ENCODE measurements at places on chromosomes 2 and 18. TPM values are rescaled to one million over a fixed set of nuclear protein-coding genes. Genes with fewer than 3 reads are reported as not detected.

Gene ADD2
- total RNA-seq, result 1.3 TPM

DNA sequence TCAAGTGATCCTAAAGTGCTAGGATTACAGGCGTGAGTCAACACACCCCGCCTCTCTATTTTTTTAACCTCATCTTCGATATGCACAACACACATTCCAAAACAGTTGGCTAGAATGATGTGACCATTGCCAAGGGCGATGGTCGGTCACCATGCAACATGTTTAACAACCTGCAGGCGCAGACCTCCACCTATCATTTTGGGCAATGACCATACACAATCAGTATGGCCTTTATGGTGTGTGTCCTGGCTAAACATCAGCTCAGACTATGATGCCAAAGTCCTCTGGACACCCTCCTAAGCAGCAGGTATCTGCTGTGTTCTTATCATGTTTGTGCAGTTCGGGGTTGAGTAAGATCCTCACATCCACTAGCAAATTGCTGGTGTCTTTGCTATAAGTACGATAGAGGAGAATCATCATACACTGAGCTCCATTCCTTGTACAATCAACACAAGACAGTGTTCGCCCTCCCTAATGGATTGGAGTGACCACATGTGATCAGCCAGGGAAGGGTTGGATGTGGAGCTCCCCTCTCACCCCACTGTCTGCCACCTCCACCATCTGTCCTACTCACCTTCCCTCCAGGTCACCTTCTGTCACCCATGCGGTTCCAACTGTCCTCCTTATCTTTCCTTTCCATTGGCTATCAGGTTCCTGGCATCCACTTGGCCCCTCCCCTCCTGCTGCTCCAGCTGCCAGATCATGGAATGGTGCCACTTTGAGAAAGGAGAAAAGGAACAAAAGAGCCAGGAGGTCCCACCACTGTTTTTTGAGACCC, 7.9 kb upstream of the RNF152 start:
- no peak for DNase-seq

Gene FLACC1
- 6.6 TPM for total RNA-seq

Gene VWC2L
- not detected for total RNA-seq

GRCh38 chr2:55620123-55620779, 2.8 kb upstream of the PPP4R3B start:
- DNase-seq, result no peak

- DNase-seq, result no peak
Observed at GRCh38 chr18:13145636-13146190, 72.8 kb upstream of the LDLRAD4 start.

DNA sequence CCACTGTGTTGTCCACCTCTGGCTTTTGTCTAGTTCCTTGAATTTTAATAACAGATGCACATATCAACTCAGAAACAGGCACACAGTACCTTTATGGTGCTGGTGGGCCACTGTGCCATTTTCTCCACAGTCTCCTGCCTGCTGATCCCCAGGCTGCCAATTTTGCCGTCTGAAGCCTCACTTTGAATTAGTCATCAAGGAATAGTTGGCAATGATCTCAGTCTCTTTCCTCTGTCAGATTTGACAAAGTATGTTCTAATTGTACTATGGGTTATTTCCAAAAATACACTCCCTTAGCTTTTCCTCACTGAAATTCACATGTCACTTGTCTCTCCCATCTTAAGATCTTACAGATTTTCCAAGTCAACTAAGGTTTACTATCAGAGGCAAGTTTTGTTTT, 140.7 kb downstream of the ZNF516 start:
- no peak for DNase-seq

DNA sequence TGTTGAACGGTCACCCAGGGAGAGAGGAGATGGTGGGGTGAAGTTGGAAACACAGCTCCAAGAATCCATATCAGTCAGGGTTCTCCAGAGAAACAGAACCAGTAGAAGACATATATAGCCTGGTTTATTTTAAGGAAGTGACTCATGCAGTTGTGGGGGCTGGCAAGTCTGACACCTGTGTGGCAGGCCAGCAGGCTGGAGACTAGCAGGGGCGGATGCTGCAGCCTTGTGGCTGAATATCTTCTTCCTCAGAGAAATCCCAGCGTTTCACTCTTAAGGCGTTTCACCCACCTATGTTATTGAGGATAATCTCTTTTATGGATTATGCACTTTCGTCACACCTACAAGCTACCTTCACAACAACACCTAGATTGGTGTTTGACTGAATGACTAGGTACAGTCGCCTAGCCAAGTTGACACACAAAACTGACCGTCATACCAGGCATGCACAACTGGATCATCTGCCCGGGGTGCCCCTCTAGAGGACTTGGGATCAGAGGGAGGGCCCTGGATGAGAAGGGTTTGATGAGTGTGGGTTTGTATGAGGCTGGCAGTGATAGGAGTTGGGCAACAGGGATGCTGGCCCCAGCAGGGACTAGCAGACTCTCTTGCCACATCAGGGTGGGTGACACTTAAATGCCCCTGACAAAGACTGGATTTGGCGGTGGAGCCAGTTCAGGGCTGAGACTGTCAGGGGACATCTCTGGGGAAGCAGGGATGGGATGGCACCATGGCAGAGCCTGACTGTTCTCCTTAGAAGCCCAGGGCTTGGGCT, 23.4 kb downstream of the MROH2A start:
- DNase-seq, result no peak

Gene CASP8
- 4.2 TPM for total RNA-seq

- no peak for DNase-seq
Observed at GRCh38 chr2:196530910-196531309, 108.6 kb upstream of the CCDC150 start.

DNA sequence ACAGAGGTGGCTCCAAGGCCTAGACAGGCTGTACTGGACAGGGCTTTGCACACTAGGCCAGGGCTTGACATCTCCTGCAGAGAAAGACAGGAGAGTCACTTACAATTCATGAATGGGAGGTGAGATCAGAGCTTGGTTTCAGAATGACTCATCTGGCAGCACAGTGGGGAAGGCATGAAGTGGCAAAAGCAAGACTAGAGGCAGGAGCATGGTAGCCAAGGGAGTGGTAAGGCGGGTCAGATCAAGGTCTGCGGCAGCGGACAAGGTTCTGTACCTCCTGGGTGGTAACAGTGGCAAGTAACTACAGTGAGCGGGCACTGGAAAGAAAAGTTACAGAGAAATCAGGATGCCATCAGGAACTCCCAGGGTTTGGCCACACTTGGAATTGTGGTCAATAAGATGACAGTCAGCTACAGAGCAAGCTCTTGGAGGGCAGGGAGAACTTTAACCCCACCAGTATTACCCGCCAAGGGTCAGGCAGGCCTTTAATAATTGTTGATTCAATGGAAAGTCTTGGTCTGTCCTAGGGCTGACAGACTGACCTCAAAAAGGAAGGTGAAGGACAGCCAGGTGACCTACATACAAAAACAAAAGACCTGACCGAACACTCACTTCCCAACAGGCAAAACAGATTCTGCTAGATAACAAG, 5.7 kb downstream of the MCFD2 start:
- DNase-seq, result no peak

Measured in right cardiac atrium (tissue), 5 donors.